ENCODE measurements at places on chromosomes 6 and 20. TPM values are rescaled to one million over a fixed set of nuclear protein-coding genes. Genes with fewer than 3 reads are reported as not detected.

DNA sequence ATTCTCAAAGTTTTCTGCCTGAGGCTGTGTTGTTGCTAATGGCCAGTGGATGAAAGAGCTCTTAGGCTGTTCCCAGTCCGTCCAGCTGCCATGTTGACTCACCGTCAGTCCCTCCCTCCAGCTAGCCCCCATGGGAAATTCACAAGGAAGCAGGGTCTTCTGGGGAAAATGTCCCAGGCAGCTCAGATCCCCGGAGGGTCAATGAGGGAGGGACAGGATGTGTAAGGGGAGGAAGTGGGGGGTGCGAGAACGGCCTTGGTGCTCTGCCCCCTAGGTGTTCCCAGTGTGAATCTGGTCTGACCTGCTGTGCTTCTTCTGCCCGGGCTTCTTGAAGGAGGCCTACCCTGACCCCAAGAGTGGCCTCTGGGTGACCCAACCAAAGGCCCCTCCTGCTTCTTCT, 65.9 kb downstream of the CEBPB start:
- no peak for DNase-seq

GRCh38 chr20:22371843-22372242, 212.5 kb downstream of the FOXA2 start:
- DNase-seq: no peak

DNA sequence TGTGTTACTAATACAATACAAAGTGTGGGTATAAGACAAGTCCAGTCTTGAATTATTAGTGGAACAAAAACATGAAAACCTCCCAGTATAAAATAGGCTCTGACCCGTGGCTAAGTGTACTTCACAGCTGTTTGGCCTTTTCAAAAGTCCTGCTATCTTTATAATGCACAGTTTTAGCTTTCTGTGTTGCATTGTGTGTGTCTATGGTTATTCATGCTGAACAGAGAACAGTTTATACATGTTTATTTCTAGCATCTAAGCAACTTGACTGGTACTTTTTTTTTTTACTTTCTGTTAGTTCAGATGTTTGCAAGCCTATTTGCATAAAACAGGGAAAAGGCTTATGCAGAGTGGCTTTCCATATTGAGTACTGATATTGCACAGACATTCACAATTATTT, 119.2 kb upstream of the CCN2 start:
- DNase-seq: no peak

DNA sequence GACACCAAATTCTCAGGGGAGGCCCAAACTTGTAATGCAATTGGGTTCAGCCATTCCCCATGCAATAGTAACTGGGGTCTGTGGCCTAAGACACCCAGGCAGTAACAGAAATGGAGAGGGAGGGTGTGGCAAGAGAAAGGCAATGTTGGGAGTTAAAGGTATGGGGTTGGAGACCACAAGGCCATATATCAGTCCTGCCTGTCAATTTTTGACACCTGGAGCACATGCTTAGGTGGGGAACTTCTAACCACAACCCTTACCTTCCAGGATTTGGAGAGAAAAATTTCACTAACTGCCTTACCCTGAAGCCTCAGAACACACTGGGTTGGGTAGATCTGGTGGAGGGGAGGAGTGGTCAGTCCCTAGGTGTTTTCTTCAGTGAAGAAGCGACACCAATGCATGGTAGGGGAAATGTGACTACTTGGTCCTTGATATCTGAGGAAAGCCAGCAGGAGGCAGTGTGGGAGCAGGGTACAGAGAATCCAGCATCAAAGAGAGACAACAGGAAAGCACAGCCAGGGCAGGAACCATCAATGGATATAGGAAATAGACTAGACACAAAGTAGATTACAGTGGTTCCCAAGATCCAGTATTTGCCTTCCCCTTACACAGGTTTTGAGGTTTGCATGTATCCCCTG, 6.8 kb upstream of the USP49 start:
- DNase-seq: no peak

DNA sequence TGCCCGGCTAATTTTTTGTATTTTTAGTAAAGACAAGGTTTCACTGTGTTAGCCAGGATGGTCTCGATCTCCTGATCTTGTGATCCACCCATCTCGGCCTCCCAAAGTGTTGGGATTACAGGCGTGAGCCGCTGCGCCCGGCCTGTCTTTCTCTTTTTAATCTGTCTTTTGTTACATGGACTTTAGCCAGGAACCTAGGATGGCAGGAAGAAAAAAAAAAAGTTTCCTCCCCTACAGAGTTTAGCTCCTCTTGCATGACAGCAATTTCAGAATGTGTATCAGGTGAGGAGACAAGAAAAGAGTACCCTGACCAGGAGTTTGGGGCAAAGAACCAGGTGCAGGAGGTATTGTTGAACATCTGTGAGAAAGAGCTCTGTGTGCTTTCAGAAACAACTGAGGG, 21.4 kb upstream of the TXLNB start:
- DNase-seq: no peak

- no peak for DNase-seq
Measured at GRCh38 chr6:2976571-2977085, 5.3 kb upstream of the SERPINB6 start.

DNA sequence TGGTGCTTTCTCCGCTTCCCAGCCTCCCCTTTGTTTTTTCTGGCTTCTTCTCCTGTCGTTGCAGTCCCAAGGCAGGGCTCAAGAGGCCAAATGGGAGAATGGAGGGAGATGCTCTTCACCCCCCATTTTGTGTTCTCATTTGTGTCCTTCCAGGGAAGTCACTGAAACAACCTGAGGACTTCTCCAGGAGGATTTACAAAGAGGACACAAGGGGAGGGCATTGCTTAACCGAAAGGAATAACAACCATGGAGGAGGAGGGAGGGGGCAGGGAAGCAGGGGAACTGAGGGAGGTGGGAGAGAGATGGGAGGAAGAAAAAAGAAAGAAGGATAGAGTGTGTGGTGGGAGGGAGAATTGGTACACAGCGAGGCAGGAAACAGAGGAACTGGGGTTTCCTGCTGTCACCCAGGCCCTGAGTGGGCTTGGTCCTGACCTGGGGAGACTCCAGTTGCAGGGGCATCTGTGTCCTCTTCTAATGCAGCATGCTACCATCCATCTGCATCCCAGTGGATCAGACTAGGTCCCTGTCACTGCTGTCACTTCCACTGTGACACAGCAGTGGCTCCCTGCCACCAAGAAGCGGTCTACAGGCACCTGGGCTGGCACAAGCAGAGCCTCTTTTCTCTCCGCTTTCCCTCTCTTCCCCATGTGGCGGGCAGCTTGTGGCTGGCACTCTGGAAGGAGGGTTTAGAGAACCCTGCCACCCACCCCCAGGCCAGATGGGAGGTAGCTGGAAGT, 17.1 kb upstream of the MLN start:
- no peak for DNase-seq

DNA sequence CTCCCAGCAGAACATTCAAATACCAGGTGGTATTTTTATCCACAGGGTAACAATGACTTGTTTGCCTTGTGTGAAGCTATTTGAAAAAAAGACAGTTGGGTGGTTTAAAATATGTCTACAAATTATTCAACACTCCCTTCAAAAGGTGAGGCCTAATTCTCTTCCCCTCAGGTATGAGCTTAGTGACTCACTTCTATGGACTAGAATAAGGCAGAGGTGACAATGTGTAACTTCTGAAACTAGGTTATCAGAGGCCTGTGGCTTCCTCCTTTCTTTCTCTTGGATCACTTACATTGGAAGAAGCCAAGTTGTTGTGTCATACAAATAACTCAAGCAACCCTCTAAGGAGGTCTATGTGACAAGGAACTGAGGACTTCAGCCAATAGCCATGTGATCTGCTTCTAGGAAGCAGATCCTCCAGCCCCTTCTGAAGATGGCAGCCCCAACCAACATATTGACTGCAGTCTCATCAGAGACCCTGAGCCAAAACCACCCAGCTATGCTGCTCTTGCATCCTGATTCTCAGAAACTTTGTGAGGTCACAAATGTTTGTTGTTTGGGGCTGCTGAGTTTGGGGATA, 102.6 kb downstream of the SNAP25 start:
- no peak for DNase-seq

DNA sequence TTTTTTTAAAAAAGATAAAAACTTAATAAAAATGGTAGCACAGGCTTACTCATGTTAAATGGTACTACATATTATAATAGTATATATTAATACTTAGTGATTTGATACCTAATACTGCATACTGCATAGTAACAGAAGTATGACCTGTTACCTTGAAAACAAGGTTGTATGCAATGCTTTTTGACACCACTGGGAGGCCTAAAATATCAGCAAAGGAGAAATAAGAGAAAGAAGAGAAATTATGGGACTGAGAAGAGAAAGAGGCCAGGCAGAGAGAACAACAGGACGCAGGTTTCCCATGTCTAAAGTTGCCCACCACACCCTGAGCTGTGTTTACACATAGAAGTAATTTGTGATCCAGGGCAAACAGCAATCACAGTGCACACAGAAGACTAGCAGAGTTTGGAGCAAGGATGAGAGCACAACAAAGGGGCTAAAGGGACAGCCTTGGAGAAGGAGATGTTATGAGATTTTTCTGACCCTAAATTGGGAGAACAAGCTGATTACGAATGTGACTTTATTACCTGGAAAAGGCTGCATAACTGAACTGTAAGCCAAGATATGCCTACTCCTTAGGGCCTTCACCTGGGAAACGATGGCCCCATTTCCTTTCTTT, 73.2 kb downstream of the ROS1 start:
- DNase-seq: no peak

DNA sequence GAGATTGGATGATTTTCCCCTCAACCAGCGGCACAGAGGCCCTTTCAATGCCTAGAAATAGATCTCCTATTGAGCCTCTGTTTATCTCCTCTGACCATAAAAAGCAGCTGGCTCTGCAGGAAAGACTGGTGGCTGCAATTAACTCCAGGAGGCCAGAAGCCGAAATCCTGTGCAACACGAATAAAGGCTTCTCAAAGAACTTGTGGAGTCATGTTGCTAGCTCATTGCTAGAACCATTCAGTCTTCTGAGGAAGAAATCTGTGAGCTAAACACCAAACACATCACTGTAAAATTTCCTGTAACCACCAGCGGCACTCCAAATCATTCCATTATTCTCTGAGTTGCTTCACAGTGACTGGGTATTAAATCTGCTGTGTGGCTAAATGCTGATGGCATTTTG, 49.1 kb upstream of the TPD52L1 start:
- no peak for DNase-seq

DNA sequence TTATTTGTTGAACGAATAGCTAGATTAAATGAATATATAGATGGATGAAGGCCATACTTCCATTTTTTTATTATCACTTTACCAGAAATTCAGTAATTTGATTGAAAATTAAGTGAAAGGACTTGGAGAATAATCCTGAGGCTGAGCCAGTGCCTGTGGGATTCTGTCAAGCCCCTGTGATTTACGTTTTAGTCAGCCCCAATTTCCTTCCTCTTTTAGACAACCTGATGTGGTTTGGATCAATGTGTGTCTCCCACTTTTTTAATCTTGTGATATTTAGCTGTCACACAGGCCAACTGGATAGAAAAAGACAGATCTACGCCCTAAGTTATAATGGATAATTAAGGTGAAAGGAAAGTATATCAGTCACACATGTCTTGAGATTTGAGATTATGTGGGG, 188.8 kb downstream of the EDN1 start:
- DNase-seq: no peak

DNA sequence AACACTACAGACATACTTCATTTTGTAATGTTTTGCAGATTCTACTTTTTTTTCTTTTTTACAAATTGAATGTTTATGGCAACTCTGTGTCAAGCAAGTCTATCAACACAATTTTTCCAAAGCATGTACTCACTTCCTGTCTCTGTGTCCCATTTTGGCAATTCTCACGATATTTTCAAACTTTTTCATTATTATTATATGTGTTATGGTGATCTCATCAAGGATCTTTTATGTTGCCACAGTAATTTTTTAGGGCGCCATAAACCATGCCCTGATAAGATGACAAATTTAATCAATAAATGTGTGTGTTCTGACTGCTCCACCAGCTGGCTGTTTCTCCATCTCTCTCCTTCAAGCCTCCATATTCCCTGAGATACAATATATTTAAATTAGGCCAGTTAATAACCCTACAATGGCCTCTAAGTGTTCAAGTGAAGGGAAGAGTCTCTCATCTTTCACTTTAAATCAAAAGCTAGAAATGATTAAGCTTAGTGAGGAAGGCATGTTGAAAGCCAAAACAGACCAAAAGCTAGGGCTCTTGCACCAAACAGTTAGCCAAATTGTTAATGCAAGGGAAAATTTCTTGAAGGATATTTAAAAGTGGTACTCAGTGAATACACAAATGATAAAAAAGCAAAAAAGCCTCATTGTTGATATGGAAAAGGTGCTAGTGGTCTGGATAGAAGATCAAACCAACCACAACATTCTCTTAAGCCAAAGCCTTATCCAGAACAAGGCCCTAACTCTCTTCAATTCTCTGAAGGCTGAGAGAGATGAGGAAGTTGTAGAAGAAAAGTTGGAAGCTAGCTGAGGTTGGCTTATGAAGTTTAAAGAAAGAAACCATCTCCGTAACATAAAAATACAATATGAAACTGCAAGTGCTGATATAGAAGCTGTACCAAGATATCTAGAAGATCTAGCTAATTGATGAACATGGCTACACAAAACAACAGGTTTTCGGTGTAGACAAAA, 194.4 kb upstream of the TAB2 start:
- no peak for DNase-seq

- DNase-seq: no peak
Measured at GRCh38 chr6:146224449-146224848, 195.6 kb downstream of the GRM1 start.

- DNase-seq: no peak
Measured at GRCh38 chr6:144549837-144550747, 265.0 kb downstream of the UTRN start.

DNA sequence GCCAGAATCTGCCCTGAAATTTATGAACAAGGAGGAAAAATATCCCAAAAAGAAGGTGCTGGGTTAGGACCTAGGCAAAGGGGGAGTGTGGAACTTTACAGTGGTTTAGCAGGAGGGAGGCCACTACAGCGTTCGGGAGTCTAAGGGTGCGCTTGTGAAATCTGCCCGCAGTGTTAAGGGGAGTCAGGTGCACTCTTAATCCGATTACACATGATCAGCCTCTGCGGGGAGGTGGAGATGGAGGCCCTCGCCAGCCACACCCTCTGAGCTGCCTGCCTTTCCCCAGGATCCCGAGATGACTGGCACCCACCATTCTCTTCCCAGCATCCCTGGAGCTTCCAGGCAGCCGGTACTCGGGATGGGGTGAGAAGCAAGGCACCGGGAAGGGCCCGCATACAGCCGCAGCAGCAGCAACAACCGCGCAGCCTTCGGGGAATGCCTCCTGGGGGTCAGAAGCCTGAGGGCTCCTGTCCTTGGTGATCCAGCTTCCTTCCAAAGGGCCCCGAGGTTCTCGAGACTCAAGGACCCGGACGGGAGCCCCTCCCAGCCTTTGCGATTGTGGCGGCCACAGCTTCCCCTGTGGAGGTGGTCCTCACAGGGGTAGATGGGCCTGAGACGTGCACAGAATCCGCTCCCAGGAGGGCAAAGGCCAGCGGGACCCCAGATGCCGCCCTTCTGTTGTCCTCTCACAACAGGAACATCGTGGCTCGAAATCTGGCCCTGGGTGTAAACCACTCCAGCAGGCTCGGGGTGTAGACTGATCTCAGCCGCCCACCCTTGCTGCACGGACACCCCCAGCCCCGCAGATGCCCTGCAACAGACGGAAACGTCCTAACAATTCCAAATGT, 57.3 kb upstream of the CST7 start:
- DNase-seq: no peak

The EPHA7 gene
- 42.6 TPM for polyA plus RNA-seq

The SMOC2 gene
- 38.2 TPM for polyA plus RNA-seq

The HLA-DPB1 gene
- polyA plus RNA-seq: 17.5 TPM

The BCAS1 gene
- 5.3 TPM for polyA plus RNA-seq

The CPXM1 gene
- 238 TPM for polyA plus RNA-seq

The CNKSR3 gene
- polyA plus RNA-seq: 58.1 TPM

The MYLK2 gene
- polyA plus RNA-seq: 0.56 TPM
